ENCODE measurements at places on chromosomes 7 and 10.

DNA sequence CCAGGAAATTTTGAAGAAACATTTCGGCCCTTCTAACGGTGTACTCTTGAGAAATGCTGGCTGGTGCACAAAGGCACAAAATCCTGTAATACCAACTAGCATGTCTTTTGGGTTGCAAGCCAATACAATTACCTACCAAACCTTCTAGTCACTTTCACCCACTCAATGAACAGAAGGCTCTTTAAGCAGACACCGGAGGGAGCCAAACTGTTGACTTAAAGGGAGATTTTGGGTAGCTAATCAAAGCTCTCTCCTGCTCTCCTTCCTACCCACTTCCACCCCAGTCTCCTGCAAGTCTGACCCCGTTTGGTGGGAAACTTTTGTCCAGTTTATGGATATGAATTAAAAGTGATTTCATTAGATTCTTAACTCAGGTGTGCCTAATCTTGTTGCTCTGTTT lies 24.0 kb downstream of the GRM3 start:
- DNase-seq = no peak

GRCh38 chr10:89810908-89811525 lies 109.6 kb downstream of the KIF20B start:
- peak; percentile 36 for DNase-seq

- DNase-seq = peak; percentile 5
Measured at GRCh38 chr10:68598978-68599770, 39.0 kb downstream of the TET1 start.

- DNase-seq = no peak
Measured at GRCh38 chr7:38855867-38856266, 53.1 kb downstream of the VPS41 start.

DNA sequence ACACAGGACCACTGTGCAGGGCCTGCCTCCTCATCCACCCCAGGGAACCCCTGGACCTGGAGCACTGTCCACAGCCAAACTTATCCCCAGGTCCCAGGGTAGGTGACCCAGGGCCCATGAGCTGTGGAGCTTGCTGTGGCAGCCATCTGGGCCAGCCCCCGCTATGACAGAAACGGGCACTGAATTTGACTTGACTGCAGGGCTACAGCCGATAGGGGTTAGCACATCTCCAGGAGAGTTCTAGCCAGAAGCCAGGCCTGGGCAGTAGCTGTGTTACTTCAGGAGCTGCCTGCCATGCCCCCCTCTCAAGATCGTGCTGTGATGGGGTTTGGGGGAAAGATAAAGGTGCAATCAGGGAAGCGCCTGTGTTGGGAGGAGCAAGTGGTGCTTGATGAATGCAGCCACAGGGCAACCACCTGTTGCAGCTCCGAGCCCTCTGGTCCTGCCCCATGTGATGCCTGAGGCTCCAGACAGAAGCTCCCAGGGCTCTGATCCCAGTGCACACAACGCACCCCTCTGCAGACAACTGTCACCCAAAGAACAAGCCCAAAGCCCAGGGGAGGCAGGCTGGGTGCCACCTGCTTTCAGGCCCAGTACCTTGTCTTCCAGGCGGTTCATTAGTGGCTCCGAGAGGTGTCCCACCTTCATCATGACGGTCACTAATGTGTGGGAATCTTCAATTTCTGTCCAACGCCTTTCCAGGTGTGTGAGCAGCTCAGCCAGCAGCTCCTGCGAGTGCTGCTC lies 6.5 kb downstream of the TBRG4 start:
- DNase-seq = no peak

DNA sequence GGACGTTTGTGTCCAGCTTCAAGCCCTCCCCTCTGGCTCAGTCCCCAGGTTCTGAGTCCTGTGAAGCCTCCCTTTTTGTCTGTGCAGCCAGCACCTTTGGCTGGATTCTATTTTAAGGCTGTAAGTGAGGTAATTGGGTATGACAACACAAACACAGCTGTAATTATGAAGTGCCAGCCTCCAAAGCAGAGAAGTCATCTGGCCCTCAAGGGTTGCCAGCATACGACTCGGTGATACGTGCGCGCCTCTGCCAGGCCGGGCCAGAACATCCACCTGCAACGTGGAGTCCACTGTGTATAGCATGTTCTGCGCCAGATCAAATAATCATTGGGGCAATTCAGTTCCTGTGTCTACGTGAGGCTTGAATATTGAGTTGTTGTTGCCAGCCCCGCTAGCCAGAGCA lies 6.7 kb upstream of the FAM180A start:
- DNase-seq = no peak

GRCh38 chr10:33498391-33498891 lies 164.0 kb upstream of the NRP1 start:
- no peak for DNase-seq

DNA sequence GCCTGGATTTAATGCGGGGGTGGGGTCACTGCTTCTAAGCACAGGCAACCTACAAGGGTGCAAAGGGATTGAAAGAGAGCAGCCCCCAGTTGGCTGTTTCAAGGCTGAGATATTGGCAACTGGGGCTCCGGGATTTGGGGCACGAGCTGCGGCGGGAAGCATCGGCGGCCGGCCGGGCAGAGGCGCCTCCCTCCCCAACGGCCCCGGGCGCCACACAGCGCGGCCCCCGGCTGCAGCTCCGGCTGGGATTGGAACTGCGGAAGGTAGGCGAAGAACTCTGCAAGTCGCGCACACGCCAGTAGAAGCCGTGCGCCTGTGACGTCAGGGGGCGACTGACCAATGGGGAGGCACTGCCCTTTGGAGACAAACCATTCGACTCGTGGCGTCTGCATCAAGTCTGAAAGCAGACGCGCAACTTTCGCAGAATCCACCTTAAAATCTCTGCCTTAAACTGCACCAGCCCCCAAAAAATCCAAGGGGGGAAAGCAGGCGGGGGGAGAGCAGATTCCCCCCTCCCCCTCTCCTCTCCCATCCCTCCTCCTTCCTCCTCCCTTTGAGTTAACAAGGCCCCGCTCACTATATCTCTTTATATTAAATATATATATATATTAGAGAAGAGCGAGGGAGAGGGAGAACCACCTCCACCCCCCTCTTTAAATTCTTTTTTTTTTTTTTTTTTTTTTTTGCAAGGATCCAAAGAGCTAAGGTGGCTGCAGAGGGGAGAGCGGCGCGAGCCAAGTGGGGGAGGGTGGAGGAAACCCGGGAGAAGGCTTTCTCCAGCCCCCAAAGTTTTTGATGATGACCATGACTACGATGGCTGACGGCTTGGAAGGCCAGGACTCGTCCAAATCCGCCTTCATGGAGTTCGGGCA lies at the start of gene DLX6:
Gene DLX6, plus strand, starts transcription at position 371 of the 872 bp plus-strand sequence. Its CDS starts 425 bp downstream, at position 796.
- no peak for DNase-seq

GRCh38 chr7:98329100-98329790 lies 47.8 kb downstream of the BRI3 start:
- DNase-seq = no peak

DNA sequence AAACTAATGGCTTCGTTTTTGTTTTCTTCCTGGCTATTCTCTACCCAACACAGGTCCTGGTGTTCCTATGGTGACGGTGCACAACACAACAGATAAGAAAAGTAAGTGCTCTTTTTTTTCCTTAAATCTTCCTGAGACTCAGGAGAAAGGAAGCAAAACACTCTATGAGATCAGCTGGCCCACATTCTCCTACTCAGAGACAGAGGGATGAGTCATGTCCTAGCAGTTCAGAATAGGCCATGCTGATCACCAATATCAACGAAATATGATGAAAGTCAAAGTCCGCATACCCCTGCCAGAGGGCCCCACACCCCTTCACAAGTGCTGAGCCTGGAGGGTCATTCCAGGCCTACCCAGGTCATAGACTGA lies 149.2 kb downstream of the PAXIP1 start:
- no peak for DNase-seq

- no peak for DNase-seq
Measured at GRCh38 chr7:75946207-75946855, 31.4 kb downstream of the POR start.

GRCh38 chr7:13627455-13627854 lies 362.0 kb downstream of the ETV1 start:
- DNase-seq = no peak

- DNase-seq = no peak
Measured at GRCh38 chr10:62811159-62811875, 4.8 kb downstream of the EGR2 start.

DNA sequence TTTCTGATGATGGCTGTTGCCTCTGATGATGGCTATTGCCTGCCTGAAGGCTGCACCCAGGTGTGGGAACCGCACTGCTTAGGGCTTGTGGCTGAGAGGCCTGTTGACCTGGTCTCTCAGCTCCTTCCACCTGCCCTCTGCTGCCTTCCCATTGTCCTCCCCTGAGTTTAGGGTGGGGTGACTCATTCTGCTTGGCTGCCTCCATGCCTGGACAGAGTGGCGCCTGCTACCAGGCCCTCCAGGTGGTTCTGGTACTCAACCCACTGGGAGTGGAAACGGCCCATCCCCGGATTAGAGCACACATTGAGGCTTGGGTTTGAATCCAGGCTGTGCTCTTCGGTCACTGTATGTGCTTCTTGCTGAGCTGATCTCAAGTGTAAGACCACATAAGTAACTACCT lies 120.6 kb downstream of the SEM1 start:
- DNase-seq = no peak

GRCh38 chr7:28140979-28141378 lies 39.6 kb downstream of the JAZF1 start:
- no peak for DNase-seq

- no peak for DNase-seq
Measured at GRCh38 chr7:70586822-70587221, 545.1 kb upstream of the GALNT17 start.

GRCh38 chr7:158029509-158029908 lies 558.1 kb downstream of the PTPRN2 start:
- DNase-seq = no peak

DNA sequence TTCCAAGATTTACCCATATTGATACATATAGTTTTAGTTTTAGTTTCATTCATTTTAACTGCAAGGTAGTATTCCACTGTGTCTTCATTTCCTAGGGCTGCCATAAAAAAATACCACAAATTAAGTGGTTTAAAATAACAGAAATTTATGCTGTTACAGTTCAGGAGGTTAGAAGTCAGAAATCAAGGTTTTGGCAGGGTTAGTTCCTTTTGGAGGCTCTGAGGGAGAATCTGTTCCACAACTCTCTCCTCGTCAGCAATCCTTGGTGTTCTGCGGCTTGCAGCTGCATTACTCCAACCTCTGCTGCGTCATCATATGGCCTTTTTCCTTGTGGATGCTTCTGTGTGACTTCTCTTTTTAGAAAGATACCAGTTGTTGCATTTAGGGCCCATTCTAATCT lies 176.2 kb downstream of the DNAJC1 start:
- no peak for DNase-seq

DNA sequence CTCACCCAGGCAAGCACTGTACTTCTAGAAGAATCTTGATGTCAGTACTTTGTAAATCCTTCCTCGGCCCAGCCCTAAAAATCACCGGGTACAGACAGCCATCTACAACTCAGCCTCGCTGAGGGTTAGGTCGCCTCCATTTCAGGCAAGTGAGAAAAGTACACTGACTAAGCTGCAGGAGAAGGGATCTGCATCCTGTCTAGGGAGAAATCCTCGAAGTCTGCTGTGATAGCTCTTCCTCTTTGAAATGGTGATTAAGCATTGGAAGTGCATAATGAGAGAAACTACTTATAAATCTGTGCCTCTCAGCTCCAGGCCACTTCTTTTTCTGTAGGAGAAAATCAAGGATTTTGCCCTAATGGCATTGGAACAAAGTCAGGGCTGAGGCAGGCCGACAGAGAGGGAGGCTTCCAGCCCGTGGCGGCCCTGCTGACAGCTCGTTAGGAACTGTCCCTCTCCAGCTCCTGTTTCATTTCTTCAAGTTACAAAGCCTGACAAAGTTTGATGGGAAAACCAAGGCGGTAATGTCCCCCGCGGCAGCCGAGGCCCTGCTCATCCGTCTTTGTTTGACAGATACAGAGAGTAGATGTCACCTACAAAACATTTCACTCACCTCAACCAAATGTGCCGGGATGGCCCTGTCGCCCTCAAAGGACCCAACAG lies 14.1 kb upstream of the GOT1 start:
- no peak for DNase-seq

- no peak for DNase-seq
Measured at GRCh38 chr10:114370199-114370598, 34.1 kb downstream of the AFAP1L2 start.

GRCh38 chr10:71860243-71861029 lies 9.4 kb upstream of the PSAP start:
- DNase-seq = peak; percentile 84

DNA sequence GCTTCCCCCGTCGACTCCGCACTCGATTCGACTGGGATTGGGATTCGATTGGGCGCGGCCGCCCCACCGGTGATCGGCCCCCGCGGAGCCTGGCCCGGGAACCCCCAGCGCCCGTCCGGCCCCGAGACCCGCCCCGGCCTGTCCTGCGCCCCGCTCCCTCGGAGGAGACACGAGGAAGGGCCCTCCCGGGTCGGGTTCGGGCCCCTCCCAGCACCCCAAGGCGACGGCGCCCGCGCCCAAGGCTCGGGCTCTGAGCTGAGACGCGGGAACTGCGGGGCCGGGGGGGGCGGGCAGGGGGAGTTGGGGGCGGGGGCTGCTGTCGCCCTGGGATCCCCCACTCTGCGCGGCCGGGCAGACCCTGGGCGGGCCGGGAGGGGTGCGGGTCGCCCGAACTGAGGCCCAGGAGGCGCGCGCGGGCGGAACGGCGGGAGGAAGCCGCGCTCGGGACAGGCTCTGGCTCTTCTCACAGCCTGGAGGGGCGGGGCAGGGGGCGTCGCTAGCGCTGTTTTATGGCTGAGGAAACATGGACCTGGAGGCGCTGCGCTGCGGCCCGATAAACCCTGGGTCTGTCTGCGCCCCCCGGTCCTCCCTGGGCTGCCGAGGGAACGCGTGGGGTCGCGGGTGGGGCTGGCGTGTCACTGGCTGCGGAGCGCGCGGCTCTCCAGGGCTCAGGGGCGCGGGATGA lies 1.7 kb upstream of the NKX6-2 start:
- no peak for DNase-seq

GRCh38 chr10:62264702-62265436 lies 3.8 kb downstream of the RTKN2 start:
- peak; percentile 82 for DNase-seq

GRCh38 chr7:95986178-95986764 lies 213.9 kb downstream of the DYNC1I1 start:
- DNase-seq = no peak

GRCh38 chr7:46315891-46316290 lies 394.8 kb upstream of the IGFBP3 start:
- no peak for DNase-seq

DNA sequence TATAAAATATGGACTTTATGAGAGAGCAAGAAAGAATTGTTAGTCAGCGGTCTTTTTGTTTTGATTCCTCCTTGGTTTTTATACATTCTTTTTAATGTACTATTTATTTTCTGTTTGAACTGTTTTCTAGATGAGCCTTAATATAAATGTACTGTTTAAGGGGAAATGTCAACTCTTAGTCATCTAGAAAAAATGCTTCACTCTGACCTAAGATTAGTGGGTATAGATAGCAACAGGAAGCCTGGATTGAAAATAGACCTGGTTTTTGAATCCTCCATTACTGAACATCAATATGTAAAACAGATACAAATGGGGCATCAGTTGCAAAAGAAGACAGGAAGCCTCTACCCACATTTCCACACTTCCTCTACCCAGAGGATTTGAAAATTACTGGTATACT lies 87.8 kb downstream of the CHRM2 start:
- DNase-seq = no peak

All from HT-29 (cell line).